ENCODE measurements at places on chromosomes 2 and 18.

DNA sequence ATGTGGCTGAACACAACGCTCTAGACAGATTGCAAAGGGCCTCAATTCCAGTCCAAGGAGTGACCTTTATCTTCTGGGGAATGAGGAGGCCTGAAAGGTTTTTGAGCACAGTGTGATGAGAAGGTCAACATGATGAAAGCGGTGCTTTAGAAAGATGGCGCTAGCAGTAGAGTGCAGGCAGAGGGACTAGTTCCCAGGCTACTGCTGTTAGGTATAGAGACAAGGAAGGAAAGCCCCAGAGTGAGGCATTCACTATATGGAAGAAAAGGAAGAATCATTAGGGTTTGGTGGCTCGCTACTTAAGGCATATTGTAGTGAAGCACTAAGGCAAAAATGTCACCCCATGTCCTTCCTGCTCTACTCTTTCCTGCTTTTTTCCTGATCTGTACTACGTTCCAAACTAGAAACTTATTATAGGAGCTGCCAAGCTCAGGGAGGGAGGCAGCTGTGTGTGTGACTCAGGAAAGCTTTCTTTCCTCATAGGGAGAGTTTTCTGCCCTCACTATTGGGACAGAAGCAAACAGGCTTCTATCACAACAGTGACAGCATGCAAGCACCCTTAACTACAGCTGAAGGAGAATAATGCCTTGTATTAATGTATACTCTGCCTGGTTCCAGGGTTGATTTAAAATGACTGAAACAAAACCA is 160.8 kb upstream of the CAVIN2 start:
- DNase-seq = no peak

DNA sequence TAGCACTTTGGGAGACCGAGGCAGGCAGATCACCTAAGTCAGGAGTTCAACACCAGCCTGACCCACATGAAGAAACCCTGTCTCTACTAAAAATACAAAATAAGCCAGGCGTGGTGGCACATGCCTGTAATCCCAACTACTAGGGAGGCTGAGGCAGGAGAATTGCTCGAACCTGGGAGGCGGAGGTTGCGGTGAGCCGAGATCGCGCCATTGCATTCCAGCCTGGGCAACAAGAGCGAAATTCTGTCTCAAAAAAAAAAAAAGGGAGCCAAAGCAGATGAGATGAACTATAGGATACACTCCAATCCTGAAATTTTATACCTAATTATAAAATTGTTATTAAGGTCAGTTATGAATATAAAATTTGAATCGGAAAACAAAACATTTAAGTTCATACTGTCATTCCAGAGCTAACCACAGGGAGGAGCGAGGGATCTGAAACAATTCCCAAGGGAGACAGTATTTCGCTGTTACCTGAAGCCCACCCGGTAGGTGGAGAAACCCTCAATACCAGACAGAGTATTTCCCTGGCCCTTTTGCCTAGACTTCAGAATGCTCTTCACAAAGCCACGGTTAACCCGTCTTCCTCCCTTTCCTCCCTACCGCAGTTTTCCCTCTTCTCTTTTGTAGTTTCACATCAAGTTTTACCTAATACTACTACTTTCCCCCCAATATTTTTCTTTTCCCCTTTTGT is 1.4 kb downstream of the PPM1G start:
- no peak for DNase-seq

GRCh38 chr2:126808929-126809328 is 89.8 kb upstream of the TEX51 start:
- no peak for DNase-seq

DNA sequence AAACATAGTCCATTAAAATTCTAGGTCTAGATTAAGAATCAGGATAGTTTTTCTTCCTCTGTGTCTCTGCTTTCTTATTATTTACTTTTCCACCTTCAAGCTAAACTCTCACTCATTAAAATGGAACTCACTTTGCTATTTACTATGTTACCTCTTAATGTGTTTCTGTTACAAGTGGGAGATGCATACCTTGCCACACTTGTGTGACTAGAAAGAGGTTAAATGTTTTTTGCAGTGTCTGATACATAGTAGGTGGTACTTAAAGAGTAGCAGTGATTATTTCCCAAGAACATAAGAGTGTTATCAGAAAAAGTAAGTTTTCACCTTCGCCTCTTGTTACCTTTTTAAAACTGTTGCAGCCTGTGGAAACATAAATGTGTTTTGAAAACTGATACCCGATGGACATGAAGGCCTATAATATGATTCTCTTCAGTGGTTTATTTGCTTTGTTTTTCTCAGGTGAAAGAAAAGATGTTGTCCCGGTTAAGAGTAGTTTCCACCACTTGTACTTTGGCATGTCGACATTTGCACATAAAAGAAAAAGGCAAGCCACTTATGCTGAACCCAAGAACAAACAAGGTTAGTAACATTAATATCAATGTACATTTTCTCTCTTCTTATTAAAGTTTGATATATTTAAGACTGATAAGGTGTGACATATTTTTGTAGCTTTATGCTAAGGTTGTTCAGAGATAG is 16.6 kb downstream of the ME2 start:
- DNase-seq = no peak

DNA sequence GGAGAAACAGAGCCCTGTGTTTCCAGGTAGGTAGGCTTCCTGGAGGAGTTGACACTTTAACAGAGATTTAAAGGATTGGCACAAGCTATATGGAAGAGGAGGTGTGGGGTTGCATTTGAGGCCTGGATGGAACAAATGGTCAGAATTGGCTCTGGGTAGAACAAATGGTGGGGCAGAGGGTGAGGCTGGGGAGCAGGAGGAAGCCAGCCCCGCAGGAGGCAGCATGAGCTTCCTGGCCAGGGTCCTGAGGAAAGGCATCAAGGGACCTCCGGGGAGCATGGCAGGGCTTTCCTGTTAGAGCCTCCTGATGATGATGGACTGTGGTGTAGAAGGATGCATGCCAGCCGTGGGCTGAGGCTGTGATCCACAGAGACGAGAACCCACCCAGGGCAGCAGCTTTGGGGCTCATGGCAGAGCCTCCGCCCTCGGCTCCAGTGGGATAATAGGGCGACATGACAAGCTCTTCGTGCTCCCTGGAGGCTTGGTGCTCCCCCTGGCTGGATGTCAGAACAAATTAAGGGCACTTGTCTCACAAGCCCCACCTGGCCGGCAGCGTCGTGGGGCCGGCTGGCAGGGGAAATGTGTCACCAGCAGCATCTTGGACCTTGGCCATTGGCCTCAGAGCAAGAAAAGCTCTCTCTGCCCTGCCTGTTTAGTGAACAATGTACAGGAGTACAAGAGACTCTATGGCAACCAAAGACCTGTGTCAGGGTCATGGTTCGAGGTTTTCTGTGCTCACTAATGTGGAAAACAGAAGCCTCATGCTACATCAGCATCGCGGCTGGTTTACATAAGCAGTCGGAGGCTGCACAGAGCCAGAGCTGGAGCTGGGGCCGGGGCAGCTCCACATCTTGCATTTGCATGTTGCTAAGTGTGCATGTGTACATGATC is 153.5 kb downstream of the MYCN start:
- DNase-seq = no peak

GRCh38 chr2:31999438-31999837 is 11.4 kb downstream of the MEMO1 start:
- DNase-seq = no peak

DNA sequence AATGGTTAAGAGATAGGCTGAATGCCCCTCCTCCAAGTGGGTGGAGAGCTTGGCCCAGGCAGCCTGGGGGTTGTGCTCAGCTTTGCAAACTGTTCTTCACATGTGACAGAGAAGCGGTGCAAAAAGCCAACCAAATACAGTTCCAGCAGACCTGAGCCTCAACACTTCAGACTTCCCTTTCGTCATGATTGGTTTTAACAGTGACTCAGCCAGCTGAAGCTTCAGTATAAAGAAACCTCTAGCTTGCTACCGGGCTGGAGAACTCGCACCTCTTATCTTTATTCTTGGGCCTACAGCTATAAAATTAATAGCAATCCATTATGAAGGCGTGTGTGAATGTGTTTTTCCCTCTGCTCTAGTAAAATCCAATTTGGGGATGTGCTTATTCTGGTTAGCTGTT is 20.0 kb downstream of the SETBP1 start:
- DNase-seq = no peak

DNA sequence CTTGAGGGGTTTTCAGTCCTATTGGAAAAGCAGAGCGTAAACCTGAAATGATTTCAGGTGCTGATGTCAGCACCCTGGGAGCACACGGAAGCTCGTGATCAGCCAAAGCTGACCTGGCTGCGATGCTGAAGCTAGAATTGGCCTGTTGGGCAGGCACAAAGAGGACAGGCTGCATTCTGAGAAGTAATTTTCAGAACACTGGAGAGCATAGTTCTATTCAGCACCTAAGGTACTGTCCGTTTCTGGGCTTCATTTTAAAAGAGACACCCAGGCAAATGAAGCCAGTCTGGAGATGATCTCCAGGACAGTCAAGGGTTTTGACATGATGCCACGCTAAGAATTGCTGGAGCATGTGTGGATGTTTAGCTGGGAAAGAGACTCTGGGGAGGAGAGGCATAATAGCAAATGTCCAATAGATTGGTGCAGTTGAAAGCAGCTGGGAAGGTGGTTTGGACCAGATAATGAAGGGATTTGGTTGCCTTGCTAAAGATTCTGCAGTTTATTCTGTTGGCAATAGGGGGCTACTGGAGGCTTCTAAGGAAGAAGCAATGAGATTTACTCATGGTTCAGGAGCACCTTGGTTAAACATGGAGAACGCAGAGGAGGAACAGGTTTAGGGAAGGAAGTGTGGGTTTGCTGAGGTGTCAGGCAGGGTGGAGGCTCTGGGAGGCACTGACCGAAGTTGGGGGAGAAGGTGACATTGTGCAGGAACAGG is 86.6 kb downstream of the ACOXL start:
- DNase-seq = peak; percentile 19

GRCh38 chr2:221501883-221502269 is 70.2 kb downstream of the EPHA4 start:
- no peak for DNase-seq

- no peak for DNase-seq
These were observed 8.0 kb downstream of the ATAD2B start for GRCh38 chr2:23918837-23919489.

DNA sequence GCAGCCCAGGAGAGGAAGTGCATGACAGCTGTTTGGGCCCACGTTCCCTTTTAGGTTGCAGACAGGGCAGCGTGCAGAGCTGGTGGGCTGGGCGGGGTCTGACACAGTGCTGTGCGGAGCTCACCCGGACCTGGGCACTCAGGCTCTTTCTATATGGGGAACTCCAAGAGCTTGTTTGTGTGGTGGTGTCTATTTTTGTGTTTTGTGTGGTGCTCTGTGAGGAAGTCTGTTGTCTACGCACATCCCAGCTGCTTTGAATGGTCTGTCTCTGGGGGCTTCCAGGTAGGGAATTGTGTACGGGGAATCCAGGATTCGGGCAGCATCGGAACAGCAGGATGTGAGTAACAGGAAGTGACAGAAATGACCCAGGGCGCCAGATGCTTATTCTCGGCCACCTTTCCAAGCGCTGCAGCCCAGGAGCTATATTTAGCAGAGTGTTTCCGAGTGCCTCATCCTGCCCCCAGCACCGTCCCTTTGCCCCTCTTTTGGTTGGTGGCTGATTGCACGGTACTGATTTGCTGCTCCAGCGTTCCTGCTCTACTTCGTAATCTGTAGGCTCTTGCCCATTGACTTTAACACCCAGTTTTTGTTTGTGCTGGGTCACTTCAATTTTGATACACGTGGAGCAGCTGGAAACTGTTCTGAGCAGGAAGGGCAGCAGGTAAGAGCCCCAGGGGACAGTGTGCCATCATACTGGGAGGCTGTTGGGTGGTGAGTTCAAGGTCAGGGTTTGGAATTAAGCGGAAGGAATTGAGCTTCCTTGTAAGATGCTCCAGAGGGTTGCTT is 64.7 kb downstream of the DGKD start:
- no peak for DNase-seq

GRCh38 chr2:226883296-226883795 is 47.5 kb downstream of the RHBDD1 start:
- no peak for DNase-seq

GRCh38 chr18:74951165-74951760 is 257.7 kb downstream of the PTGR3 start:
- no peak for DNase-seq

DNA sequence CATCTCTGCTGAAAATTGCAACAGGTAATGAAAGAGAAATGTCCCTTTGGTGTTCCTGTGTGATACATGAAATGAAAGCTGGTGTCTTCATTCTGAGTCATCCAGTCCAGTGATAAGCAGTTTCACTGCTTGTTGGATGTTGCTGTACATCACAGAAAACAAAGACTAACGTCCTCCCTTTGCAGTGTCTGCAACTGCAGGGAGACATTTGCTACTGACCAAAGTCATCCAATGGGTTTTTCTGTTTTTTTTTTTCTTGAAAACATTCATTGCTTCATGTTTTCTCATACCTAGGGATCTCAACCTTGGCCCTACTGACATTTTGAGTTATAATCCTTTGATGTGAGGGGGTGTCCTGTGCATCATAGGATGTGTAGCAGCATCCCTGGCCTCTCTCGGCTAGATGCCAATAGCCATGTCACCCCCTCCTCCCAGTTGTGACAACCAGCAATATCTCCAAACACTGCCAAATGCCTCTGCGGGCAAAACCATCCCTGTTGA is 63.6 kb upstream of the FZD5 start:
- no peak for DNase-seq

- no peak for DNase-seq
These were observed 13.5 kb downstream of the ALPK2 start for GRCh38 chr18:58615140-58616132.

DNA sequence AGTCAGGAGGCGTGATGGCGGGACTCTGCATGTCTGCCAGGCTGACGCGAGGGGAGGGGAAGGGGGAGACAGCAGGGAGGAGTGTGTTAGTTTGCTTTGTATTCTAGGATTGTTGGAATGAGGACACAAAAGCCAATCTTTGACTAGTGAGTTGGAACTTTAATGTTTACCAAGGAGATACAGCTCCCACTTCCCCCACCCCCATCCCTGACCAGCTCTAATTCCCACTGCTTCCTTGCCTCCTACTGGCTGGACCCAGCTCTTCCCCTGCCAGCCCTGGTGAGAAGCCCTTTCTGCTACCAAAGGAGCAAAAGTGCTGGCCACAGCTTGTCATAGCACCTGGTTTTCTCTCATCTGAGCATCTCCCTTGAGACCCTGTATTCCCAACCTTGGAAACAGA is 84.5 kb downstream of the CELF4 start:
- no peak for DNase-seq

- DNase-seq = no peak
These were observed 85.8 kb upstream of the ID2 start for GRCh38 chr2:8595811-8596600.

GRCh38 chr2:134745023-134745422 is 26.2 kb upstream of the TMEM163 start:
- DNase-seq = no peak

DNA sequence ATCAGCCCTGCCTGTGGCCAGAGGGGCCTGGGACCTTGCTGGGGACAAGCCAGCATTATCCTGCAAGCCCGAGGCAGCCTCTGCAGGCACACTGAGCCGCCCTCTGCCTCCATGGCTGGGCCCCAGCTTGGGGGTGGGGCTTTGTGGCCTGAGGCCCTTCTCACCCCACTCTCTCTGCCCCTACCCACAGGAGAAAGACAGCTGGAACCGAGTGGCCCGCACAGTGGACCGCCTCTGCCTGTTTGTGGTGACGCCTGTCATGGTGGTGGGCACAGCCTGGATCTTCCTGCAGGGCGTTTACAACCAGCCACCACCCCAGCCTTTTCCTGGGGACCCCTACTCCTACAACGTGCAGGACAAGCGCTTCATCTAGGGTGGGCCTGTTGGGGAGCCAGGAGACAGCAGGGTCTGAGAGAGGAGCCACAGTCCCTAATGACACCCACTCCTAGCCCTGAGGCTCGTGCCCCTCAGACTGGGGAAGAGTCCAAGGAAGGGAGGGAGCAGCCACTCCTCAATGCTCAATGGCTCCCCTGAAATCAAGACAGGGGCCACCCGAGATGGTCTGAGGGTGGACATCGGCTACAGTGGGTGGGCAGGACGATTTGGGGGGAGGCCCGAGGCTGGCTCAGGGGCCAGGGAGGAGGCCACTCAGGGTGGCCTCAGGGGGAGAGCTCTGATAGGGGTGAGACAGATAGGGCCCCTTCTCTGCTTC is 4.4 kb upstream of the CHRNG start:
- no peak for DNase-seq

All from AML-193 (cell line).